ENCODE measurements at places on chromosomes 2 and 18. TPM values are rescaled to one million over a fixed set of nuclear protein-coding genes. Genes with fewer than 3 reads are reported as not detected.

DNA sequence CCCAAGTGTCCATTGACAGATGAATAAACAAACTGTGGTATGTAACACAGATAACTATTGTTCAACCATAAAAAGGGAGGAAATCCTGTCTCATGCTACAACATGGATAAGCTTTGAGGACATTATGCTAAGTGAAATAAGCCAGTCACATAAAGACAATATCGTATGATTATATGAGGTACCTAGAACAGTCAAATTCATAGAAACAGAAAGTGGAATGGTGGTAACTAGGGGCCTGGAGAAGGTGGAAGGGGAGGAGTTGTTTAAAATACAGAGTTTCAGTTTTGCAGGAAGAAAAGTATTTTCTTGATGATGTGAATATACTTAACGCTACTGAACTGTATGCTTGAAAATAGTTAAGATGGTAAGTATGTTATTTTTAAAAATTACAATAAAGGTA lies 304.6 kb upstream of the CXCR4 start:
- DNase-seq = no peak

DNA sequence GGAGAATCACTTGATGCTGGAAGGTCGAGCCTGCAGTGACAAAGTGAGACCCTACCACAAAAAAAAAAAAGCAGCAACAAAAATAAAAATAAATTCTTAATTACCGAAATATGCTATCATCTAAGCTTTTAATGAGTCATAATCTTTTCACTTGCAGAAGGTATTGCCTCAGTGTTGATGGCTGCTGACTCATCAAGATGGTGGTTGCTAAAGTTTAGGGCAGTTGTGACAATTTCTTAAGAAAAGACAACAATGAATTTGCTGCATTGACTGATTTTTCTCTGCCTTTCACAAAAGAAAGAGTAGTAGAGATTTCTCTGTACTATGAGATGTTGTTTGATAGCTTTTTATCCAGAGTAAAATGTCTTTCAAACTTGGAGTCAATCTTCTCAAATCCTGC lies 1809.0 kb downstream of the SUCLG1 start:
- no peak for DNase-seq

The TWIST2 gene
- total RNA-seq = 24.1 TPM

The TMEM185B gene
- 18.3 TPM for total RNA-seq

- DNase-seq = no peak
These were observed 8.0 kb downstream of the ALPI start for GRCh38 chr2:232463701-232464543.

The POTEC gene
- not detected for total RNA-seq

- no peak for DNase-seq
These were observed 5.0 kb upstream of the APCDD1 start for GRCh38 chr18:10449396-10449795.

DNA sequence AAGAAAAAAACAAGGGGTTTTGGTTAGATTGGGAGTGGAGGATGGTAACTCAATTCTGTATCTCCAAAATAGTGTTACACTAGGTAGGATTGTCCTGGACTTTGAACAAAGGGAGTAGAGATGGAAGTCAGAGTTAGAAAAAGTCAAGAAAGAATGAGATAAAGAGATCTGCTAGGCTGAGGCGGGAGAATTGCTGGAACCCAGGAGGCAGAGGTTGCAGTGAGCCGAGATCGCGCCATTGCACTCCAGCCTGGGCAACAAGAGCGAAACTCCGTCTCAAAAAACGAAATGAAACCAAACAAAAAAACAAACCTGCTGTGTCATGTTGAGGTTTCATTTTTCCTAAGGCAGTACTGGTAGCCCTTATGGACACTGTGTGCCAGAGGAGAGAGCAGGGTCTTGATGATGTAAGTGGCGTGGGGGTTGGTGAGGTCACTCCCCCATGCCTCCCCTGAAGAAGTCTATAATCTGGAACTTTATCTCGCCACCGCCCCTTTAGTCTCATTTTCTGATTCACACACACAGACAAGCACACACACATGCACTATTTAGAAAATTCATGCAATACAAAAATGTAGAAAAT lies 10.5 kb downstream of the DRC1 start:
- no peak for DNase-seq

- DNase-seq = no peak
These were observed 8.2 kb downstream of the CAPN10 start for GRCh38 chr2:240594511-240595380.

Measured in foreskin keratinocyte (primary cell).